ENCODE measurements at places on chromosomes 16 and 17.

GRCh38 chr17:18256351-18256750 lies 2.2 kb downstream of the FLII start:
- no peak for DNase-seq

- DNase-seq, result no peak
Observed at GRCh38 chr17:21388066-21388465, 11.9 kb downstream of the KCNJ12 start.

GRCh38 chr17:4163951-4164350 lies 21.0 kb downstream of the CYB5D2 start:
- DNase-seq, result no peak

- DNase-seq, result no peak
Observed at GRCh38 chr17:42548070-42548837, 4.5 kb upstream of the HSD17B1 start.

GRCh38 chr17:77098884-77099545 lies 41.8 kb upstream of the SEC14L1 start:
- peak; percentile 89 for DNase-seq

All from suppressor macrophage treated with lipopolysaccharide for 4 hours (primary cell).